Head of caudate nucleus (tissue), 42 donors: ENCODE measurements at places on chromosomes 7 and 10.

DNA sequence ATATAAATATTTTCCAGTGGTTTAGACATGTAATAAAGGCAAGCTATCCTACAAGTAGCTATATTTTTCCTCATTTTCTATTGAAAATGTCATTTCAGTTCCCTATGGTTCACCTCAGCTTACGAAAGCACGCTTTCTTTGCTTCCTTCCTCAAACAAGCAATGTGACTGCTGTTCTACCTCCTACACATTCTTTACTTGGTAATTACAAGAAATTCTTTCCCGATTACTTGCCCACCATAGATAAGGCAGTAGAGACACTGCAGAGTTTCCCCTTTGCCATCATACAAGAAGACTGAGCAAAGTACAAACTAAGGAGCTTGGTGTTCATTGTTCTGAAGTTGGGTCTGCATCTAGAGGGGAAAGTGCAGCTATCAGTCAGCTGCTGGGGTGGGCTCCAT lies 249.4 kb downstream of the CRPPA start:
- DNase-seq = no peak

- DNase-seq = no peak
These were observed 62.2 kb upstream of the TRIM8 start for GRCh38 chr10:102581981-102582580.

DNA sequence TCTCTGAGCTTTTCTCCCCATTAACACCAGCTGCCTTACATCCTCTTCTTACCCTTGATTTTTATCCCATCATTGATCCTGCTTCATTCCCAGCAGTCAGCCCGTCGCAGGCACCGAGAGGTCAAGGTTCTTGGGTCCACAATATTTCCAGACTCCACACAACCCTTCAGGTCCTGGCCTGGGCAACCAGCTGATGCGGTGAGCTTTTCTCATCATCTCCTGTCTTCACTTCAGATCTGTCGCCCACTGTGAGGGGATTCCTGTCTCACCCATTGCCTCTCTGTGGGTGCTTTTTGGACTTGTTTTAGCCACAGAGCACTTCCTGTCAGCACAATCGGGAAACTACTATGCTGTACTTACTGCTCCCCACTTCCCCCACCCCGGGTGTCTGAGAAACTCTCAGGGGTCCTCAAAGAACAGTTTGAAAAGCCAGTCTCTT lies 8.4 kb upstream of the PVRIG start:
- no peak for DNase-seq

DNA sequence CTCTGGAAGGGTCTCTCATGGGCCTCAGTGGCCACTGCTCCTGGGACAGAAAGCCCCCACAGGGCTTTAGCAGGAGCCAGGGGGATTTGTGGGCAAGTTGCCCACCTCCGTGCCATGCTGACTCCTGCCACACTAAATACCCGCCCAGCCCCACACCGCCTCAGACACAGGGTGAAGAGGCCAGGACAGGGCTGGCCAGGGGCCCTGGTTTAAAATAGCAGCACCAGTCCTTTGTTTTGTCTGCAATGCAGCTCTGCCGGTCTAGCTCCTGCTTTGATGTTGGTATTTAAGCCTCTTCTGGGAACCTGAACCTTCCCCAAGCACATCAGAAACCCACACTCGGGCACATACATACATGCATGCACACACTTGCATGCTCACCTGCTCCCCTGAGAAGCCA lies 14.4 kb upstream of the TNRC18 start:
- no peak for DNase-seq

DNA sequence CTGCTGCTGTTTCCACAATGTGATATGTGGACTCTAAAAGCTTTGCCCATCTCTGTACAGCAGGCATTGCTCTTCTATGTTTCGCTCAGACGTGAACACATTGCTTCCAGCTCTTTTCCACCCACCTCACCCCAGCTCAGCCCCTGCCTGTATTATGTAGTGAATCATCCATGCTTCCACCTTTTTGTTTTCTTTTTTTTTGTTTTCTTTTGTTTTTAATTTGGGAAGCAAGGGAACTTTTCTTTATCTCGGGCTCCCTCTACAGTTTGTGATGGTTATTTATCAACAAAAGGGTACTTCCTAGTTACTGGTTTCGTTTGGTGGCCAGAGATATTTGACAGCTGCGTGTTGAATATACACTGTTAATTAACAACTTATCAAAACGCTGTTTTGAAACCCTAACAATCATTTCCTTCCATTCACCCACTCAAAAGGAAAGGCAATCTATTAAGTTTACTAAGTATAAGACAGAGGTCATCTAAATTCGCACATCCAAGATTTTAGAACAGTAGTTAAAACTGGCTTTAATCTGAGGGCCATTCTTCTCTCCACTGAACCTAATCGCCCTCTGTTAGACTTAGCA lies 127.9 kb upstream of the STK17A start:
- no peak for DNase-seq

- no peak for DNase-seq
These were observed 280.1 kb downstream of the OTUD1 start for GRCh38 chr10:23718946-23719345.
